ENCODE measurements at places on chromosomes 2 and 18. TPM values are rescaled to one million over a fixed set of nuclear protein-coding genes. Genes with fewer than 3 reads are reported as not detected.

MAPK4 gene
- total RNA-seq, result 21.7 TPM

- DNase-seq, result no peak
Observed at GRCh38 chr18:5962362-5962761, 67.0 kb upstream of the TMEM200C start.

- DNase-seq, result no peak
Observed at GRCh38 chr18:22829781-22830180, 103.3 kb upstream of the RBBP8 start.

- DNase-seq, result no peak
Observed at GRCh38 chr2:163045830-163046229, 207.3 kb upstream of the KCNH7 start.

- no peak for DNase-seq
Observed at GRCh38 chr2:66481100-66481549, 46.2 kb downstream of the MEIS1 start.

DNA sequence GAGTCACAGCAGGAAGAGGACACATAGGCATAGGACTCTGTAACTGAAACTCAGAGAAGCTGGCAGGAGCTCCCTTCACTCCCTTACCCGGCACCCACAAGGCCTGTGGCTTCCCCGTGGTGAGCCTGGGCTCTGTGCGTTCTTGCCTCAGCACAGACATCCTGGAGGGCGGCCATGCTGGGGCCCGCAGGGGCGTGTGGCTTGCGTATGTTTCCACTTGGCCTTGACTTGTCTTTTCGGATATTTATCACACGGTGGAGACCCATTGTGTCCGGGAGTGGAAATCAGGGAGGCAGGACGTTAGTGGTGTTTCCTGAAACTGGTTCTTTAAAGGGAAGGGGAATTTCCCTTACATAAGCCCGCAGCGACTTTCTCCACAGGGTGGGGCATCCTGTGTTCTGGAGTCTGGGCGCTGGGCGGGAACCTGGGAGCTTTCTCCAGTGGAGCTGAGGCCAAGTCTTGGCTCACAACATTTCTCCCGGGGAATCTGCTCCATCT is 49.9 kb upstream of the EML6 start:
- DNase-seq, result peak; percentile 87

DNA sequence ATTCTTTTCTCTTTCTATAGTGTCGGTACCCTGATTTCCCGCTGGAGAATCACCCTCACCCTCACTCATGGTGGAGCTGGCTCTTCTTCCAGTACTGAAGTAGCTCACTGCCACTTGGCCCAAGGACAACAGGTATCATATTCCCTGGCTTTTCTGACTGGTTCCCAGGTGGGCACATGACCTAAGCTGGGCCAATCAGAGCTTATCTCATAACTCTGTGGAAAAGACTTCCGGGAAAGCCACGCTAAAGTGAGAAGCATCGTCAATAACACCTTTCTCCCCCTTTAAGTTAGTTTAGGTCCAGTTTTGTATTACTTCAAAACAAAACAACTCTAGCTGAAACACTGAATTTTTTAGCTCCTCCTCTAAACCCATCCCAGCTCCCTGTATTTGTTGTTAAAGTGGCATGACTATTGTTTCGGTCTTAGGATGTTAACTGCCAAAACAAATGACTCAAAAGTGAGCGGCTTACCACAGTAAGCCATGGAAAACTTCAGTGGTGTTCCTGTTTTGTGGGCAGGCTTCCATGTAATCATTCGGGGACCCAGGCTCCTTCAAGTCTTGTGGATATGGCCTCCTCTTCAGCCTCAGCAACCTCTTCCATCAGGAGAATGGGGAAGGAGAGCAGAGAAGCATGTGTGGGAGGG is 137.4 kb upstream of the DLX2 start:
- DNase-seq, result no peak

All from left ventricle myocardium inferior (tissue), 1 donor.